Heart left ventricle (tissue), 16 donors: ENCODE measurements at places on chromosomes 11 and 22. TPM values are rescaled to one million over a fixed set of nuclear protein-coding genes. Genes with fewer than 3 reads are reported as not detected.

The TRIM48 gene
- not detected for total RNA-seq

- no peaks in the 10 kb centered on the region for H3K4me1 ChIP-seq
- no peak for DNase-seq
- no peak overlapping the region for H3K4me3 ChIP-seq
- H3K27me3 ChIP-seq, result no peaks in the 10 kb centered on the region
- H3K27ac ChIP-seq, result no peak overlapping the region
Observed at GRCh38 chr11:115707180-115707905, 203.1 kb upstream of the CADM1 start.

The PATE4 gene
- total RNA-seq, result not detected

The UBQLN3 gene
- total RNA-seq, result not detected

GRCh38 chr22:42076764-42077485, 2.6 kb upstream of the SMDT1 start:
- no peaks in the 10 kb centered on the region for H3K27me3 ChIP-seq
- DNase-seq, result no peak
- H3K4me3 ChIP-seq, result no peak overlapping the region
- no peaks in the 10 kb centered on the region for H3K36me3 ChIP-seq
- peaks cover 58% of the 10 kb centered on the region for H3K4me1 ChIP-seq
- H3K27ac ChIP-seq, result no peak overlapping the region

- peak overlapping the region; percentile 6 for H3K4me3 ChIP-seq
- H3K27ac ChIP-seq, result no peak overlapping the region
- peaks cover 43% of the 10 kb centered on the region for H3K4me1 ChIP-seq
- H3K36me3 ChIP-seq, result no peaks in the 10 kb centered on the region
- H3K27me3 ChIP-seq, result no peaks in the 10 kb centered on the region
- DNase-seq, result no peak
Observed at GRCh38 chr22:42610186-42610585, 4.5 kb downstream of the POLDIP3 start.

GRCh38 chr11:69180226-69180625, 24.5 kb downstream of the SMIM38 start:
- no peak for DNase-seq
- no peaks in the 10 kb centered on the region for H3K36me3 ChIP-seq
- H3K4me1 ChIP-seq, result no peaks in the 10 kb centered on the region
- no peak overlapping the region for H3K4me3 ChIP-seq
- H3K27ac ChIP-seq, result no peak overlapping the region
- H3K27me3 ChIP-seq, result no peaks in the 10 kb centered on the region

The RSF1 gene
- 43.6 TPM for total RNA-seq

The OR4D5 gene
- not detected for total RNA-seq
